ENCODE measurements at places on chromosomes 5 and 9.

GRCh38 chr9:127974001-127974768, 6.6 kb downstream of the EEIG1 start:
- DNase-seq = no peak

GRCh38 chr5:175681968-175682340, 24.1 kb downstream of the HRH2 start:
- DNase-seq = no peak

GRCh38 chr9:74570879-74571512, 73.9 kb downstream of the RORB start:
- DNase-seq = peak; percentile 23

- DNase-seq = no peak
Measured at GRCh38 chr5:126633552-126633951, 32.8 kb downstream of the PHAX start.

DNA sequence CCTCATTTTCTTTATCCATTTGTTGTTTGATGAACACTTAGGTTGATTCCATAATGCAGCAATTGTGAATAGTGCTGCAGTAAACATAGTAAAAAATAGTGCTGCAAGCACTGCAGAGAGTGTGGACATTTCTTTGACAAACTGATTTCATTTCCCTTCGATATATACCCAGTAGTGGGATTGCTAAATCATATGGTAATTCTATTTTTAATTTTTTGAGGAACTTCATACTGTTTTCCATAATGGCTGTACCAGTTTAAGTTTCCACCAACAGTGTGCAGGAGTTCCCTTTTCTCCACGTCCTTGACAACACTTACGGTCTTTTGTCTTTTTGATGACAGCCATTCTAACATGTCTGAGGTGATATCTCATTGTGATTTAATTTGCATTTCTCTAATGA, 138.2 kb upstream of the PLPPR1 start:
- DNase-seq = no peak

DNA sequence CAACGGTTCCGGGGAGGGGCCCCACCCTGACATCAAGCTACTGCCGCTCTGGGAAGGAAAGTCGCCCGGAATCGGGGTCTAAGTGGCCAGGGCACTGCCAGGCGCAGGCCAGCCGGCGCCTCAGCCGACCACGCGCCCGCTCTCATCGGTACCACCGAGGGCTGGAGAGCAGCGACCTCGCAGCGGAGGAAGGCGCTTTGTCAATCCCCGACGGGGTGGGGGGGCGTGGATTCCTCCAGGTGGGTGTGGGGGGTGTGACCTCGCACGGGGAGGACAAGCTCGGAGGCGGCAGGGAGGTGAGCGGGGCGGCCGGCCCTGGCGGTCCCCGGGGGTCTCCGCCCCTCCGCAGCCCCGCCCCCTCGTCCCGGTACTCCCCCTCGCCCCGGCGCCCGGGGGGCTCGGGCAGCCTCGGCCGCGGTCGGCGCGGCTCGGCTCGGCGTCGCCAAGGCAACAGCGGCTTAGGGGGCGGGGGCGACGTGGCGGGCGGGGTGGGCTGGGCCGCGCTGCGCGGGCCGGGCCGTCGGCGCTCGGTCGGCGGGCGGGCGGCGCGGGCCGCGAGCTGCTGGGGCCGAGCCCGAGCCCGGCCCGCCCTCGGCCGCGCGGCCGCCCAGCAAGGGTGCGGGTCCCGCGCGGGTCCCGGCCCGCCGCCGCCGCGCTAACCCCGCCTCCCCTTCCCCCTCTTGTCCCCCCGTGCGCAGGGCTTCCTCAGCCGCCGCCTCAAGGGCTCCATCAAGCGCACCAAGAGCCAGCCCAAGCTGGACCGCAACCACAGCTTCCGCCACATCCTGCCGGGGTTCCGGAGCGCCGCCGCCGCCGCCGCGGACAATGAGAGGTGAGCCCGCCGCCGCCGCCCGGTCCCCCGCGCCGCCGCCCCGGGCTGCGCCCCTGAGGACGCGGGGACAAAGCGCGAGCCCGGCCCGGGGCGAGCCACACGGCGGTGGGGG, 47.5 kb downstream of the DAB2IP start:
- DNase-seq = peak; percentile 72

DNA sequence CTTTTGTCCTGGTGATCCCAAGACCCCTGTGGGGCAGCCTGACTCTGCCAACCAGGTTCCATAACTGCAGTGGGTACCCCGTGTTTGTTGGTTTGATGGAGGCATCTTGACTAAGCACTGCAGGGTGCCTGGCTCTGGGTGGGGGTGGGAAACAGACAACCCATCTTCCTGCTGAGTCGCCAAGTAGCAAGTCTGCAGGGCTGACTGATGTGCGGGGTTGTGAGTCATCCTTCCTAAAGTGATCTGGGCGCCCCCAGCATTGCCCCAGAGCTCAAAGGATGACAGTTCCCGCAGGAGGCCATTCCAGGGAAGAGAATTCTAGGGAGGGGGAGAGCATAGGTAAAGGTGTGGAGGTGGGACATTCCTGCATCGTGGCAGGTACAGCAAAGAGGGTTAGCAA, 23.5 kb downstream of the DAB2IP start:
- DNase-seq = no peak

- no peak for DNase-seq
Measured at GRCh38 chr9:86876621-86877196, 70.6 kb downstream of the GAS1 start.

GRCh38 chr5:11148810-11149539, 387.9 kb upstream of the DAP start:
- no peak for DNase-seq

- DNase-seq = no peak
Measured at GRCh38 chr5:32574540-32575175, 10.7 kb upstream of the SUB1 start.

GRCh38 chr9:13209498-13209897, 70.0 kb downstream of the MPDZ start:
- no peak for DNase-seq

GRCh38 chr5:106907979-106908378, 762.8 kb downstream of the EFNA5 start:
- no peak for DNase-seq

GRCh38 chr9:130624154-130624553, 40.2 kb upstream of the PRDM12 start:
- DNase-seq = no peak

- peak; percentile 72 for DNase-seq
Measured at GRCh38 chr9:114592356-114592755, 4.8 kb downstream of the ATP6V1G1 start.

GRCh38 chr5:83865579-83865978, 144.9 kb upstream of the HAPLN1 start:
- no peak for DNase-seq

GRCh38 chr5:135568923-135569360, 9.8 kb downstream of the CXCL14 start:
- no peak for DNase-seq

DNA sequence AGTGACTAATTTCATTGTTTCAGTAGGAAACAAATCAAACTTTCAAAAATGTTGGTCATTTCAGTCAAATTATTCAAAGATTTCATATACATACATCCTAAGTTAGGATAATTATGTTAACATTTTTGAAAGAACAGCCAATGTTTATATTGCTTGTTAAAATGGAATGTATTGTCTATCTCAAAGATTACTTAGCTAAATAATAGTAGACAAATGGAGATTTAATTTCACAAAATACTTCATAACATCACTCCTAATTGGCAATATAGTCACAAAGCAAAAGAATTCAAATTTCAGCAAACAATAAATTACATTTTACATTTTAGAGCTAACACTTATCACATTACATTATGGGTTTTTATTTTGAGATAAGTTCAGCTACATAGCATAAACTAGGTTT, 25.4 kb downstream of the STARD4 start:
- no peak for DNase-seq

DNA sequence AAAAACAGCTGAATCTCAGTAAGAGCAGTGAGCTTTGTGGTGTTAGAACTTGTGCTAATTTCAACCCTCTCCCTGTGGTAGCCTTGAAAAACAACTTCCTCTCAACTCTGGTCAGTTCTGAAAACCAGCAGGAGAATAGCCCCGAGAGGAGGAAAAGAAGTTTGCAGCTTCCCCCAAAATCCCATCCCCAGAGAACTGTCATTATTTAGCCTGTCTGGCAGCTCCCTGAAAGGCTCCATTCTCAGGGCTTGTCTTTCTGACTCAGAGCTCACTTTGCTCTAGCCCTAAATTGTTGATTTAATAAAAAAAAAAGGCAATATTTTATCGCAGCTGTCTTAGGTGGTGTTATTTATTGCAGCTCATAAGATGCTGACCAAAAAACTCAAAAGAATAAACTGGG, 11.4 kb upstream of the SLC45A2 start:
- DNase-seq = no peak

GRCh38 chr5:72767289-72768010, 49.0 kb upstream of the TNPO1 start:
- DNase-seq = no peak

DNA sequence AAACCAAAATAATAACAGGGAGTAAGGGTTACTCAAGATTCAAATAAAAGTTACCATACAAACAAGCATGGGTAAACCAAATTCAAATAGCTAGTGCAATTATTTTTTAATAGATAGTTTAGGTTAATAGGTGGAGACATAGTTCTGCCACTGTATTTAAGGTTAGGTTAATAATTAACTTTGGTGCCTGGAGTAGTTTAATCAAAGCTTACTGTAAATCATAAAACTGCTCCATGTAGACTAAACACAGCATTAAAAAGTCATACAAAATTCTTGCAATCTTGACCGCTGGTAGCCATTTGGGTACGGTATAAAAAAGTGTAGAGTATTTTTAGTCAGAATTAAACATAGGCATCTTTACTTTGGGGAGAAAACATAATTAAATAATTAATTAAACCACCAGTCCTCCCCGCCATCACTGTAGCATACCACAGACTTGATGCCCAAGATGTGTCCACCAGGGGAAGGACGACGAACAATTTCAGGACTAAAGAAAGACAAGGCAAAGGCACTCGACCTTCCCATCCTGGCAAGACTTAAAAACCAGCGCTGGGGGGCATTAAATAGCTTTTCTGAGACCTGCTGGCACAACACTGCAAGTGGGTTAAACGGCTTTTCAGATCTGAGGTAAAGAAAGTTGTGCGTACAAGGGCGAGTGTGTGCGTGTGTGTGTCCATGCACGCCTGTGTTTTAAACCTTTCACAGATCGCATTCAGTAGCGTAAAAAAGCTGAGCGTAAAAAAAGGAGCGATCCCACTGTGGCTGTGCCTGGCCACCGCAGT, 2.9 kb downstream of the SEMA6A start:
- no peak for DNase-seq

GRCh38 chr5:76960004-76960625, 7.3 kb downstream of the CRHBP start:
- peak; percentile 50 for DNase-seq

DNA sequence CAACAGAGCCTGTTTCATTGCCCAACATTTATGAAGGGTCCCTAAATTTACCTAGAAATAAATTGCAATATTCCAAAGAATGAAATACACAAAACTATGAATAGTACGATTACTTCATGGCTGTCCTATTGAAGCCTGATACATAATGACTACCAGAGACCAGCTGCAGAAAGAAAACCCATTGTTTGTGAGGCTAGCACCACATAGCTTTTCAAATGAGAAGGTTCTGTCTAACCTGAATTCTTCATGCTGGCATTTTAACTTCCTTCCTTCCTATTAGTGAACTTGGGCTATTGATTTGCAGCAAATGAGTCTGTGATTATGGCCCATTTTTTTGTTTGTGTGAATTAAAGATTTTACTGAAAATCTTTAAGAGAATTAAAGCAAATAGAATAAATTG, 47.3 kb downstream of the MEGF10 start:
- no peak for DNase-seq

DNA sequence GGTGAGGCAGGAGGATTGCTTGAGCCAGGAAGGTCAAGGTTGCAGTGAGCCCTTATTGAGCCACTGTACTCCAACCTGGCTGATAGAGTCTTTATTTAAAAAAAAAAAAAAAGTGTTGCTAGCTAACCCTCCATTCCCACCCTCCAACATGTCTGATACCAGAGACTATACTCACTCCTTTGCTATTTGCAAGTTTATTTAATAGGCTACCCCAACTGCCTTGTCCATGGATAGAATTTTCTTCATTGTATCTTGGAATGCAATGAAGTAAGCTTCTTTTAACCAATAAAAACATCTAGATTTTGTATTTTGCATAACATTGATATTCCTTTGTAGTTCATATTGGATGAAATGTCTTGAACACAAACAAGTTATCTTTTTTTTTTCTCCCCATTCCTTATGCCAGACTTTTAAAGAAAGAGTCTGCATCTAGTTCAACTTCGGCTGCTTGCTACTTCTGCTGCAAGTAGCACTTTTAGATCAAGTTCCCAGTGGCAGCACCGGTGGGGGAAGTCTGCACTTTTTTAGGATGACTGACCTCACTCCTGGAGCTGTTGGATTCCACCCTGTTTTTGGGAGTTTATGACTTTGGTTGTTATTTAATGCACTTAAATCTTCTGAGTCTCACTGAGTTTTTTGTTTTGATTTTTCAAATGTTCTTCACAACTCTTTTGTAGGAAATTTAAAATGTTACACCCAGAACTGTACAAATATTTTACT, 112.5 kb downstream of the UHRF2 start:
- DNase-seq = no peak
